ENCODE measurements at places on chromosomes 3 and 15.

DNA sequence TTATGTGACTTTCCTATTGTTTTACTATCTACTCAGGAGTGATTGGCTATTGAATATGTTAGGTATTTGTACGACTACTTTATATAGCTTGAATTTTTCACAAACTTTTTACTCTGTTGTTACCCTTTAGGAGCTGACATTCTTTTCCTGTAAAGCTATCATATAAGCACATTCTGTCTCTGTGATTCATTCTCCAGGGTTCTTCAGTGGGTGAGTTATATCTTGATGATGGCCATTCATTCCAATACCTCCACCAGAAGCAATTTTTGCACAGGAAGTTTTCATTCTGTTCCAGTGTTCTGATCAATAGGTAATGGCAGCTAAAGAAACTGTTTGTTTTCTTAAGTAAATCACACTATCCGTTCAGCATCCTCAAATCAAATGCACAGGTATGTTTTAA lies 10.1 kb upstream of the CAPN3 start:
- DNase-seq: no peak

DNA sequence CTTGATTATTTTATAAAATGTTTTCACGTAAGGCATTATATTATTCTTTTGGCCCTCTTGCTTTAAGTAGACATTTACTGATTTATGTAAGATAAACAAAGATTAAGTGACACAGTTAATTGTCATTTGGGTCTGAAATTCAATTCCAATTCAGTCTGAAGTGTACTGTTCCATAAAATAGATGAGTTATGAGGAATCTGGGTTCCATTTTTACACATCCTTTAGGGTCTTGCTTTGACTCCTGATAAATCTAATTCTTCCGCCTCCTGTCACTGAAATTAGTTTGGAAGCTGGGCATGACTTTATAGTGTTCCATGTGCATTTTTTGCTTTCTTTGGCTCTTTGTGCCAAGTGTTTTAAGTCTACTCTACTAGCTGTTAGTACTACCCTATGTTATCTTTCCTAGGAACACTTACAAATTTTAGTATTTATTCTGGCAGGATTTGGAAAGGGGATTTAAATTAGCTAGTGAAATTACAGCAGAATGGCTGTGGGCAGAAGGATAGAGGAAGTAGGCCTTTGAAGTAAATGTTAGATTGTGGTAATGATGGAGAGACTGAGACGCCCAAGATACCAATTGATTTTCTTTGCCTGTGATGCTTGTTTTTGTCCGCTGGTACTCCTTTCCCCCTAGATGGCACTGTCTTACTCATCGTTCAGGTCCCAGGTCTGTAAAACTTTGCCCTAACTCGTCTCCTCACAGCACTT lies 14.3 kb downstream of the ARL8B start:
- no peak for DNase-seq

DNA sequence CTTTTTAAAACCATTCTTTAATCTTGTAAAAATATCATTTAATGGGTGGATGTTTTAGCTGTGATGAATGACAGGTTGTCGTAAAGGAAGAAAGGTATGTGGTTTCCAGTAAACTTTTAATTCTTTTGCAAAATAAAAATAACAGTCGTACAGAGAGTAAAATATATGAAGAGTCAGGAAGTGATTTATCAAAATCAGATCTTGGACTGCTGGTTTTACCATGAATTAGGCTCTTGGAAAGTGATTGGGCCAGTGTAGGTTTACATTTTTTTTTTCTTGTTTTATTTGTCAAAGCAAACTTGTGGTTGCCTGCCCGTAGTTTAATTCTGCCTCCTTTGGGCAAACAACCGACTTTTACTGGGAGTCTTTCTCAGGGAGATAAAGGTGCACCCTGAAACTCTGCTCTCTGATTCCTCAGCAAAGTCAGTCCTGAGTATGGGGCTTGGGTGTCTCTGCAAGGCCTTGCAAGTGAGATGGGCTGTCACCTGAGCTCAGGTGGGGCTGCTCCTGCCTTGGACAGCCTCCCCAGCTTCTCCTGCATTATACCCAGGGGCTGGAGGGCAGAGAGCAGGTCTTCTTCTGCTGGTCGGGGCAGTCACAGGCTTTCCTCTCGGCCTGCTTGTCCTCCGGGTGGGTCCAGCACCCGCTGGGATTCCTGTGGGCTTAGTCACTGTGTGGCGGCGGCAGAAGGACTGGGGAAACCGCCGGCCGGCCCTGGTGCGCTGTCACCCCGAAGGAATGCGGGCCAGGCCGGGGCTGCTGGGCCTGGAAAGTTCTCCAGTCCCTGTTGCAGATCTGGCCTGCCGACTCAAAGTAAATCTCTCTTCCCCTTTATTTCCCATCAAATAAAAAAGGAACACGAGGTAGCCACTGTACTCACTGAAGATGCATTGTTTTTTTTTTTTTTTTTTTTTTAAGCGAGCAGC lies 79.0 kb downstream of the IGF1R start:
- peak; percentile 83 for DNase-seq

- DNase-seq: no peak
These were observed 186.8 kb downstream of the IL5RA start for GRCh38 chr3:2923390-2923789.

DNA sequence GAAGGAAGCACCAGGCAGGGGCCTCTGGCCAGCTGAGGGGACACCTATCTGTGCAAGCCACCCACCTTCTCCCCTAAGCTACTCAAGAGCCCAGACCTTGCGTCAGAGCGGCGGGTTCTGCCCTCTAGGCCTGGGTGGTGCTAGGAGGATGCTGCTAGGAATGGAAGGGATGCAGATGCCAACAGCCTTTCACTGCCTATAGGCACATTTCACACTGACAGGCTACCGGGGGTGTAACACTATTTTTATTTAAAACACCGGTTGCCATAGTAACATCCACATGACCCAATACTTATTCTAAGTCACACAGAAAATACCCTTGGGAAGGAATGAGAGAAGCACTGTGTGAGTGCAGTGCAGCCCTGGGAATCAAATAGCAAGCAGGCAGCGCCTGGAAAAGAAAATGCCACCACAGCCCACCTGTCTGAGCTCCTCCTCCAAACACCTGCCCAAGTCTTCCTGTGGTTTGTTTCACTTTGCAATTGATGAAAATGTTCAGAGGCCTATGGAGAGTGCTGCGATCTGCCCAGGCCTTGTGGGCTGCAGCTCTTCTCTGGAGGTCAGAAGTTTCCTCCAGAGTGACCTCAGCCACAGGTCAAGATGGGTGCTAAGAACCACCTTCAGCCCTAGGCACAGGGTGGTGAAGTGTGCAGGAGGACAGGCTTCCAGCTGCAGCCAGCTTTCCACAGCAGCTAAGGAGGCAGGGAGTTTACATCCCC lies 113.5 kb upstream of the TOPAZ1 start:
- DNase-seq: no peak

DNA sequence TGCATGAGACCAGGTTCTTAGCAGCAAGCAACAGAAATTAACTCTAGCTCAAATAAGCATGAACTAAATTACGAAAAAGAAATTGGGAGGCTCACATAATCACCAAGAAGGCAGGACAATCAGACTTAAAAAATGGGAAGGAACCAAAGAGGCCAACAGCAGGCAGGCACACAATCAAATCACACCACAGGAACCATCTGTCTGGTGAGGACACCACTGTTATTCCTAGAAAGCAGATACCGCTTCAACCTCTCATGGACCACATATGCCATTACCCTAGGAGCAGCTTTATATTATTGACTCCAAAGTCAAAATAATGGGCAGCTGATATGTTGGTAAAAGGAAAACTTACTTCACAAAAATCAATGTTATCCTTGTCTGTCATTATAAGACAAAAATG lies 51.6 kb downstream of the SUCLG2 start:
- DNase-seq: no peak

- DNase-seq: no peak
These were observed 47.7 kb upstream of the HES1 start for GRCh38 chr3:194087995-194088855.

DNA sequence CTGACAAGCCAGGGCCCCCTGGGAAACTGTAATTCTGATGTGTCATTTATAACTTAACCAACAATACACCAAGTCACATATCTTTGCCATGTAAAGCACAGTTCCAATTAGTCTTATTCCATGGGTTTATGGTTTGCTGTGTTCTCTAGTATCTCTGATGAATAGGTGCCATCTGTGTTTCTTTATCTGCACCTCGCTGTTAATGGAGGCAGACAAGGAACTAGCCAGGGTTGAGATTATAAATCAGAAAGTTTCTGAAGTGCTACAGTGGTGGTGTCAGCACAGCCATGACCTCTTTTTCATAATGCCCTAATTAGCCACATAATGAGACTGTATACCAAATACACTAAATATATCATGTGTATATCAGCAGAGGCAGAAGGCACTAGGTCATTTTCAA lies 866.4 kb downstream of the PLOD2 start:
- no peak for DNase-seq

- no peak for DNase-seq
These were observed 8.7 kb downstream of the CXCR6 start for GRCh38 chr3:45951946-45952345.

- peak; percentile 30 for DNase-seq
These were observed 109.9 kb downstream of the TBC1D5 start for GRCh38 chr3:17632401-17633100.

DNA sequence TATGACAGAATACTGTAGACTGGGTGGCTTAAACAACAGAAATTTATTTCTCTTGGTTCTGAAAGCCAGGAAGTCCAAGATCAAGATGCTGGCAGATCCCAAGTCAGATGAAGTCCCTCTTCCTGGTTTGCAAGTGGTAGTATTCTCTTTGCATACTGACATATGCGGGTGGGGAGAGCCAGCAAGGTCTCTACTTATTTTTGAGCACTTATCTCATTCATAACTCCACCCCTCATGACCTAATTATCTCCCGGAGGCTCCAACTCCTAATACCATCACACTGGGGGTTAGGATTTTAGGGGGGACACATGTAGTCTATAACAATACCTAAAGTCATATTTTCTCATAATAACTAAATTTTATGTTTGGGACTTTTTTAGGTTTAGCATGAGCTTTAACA lies 65.3 kb downstream of the BLM start:
- no peak for DNase-seq

- no peak for DNase-seq
These were observed 6.9 kb downstream of the SUCNR1 start for GRCh38 chr3:151880416-151880690.

- DNase-seq: no peak
These were observed 20.2 kb downstream of the INSYN1 start for GRCh38 chr15:73732930-73733329.

DNA sequence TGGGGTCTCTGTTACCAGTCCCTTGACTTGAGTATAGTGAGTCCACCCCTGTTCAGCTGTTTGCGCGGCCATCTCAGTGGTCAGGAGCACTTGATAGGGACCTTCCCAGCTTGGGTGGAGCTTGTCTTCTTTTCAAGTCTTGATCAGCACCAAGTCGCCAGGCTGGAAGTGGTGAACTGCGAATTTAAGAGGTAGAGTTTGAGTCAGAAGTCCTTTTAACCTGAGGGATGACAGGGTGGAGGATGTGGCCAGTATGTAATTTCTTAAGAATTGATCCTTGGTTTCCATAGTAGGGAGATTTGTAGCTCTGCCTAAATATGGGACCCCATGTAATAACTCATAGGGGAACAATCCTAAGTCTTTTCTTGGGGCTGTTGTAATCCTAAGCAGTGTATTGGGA lies 86.3 kb upstream of the XCR1 start:
- DNase-seq: no peak

- DNase-seq: no peak
These were observed 61.3 kb downstream of the LRRC3B start for GRCh38 chr3:26683902-26684301.

- DNase-seq: no peak
These were observed 289.2 kb upstream of the LYSMD4 start for GRCh38 chr15:100022391-100022790.

- no peak for DNase-seq
These were observed 107.5 kb upstream of the THBS1 start for GRCh38 chr15:39473298-39473947.

GRCh38 chr3:45988804-45989203 lies 6.8 kb downstream of the FYCO1 start:
- DNase-seq: no peak

- DNase-seq: no peak
These were observed 116.7 kb downstream of the NUP210 start for GRCh38 chr3:13303410-13303809.

GRCh38 chr3:72257738-72258137 lies 472.8 kb upstream of the PROK2 start:
- no peak for DNase-seq

GRCh38 chr3:83823095-83823494 lies 1135.7 kb upstream of the CADM2 start:
- DNase-seq: no peak

- no peak for DNase-seq
These were observed 10.4 kb upstream of the FMN1 start for GRCh38 chr15:33204926-33205325.

DNA sequence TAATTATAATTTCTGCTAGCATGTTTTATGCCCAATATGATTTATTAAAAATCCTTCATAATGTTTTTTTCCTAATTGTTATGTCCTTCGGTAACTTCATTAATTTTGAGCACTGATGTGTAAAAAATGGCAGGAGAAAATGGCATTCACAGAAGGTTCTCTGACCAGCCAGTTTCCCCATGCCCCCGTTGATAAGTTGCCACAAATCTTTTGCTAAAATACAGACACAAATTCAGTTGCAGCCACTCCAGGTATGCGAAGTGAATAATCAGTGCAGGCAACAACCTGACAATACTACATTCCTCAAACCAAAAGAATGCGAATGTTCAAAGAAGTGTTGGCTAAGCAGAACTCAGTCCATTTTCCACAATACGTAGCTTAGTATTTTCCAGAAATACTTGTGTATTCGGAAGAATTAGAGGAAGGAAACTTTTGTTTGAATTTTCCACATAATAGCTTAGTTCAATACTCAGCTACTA lies 32.7 kb downstream of the CHL1 start:
- DNase-seq: no peak

DNA sequence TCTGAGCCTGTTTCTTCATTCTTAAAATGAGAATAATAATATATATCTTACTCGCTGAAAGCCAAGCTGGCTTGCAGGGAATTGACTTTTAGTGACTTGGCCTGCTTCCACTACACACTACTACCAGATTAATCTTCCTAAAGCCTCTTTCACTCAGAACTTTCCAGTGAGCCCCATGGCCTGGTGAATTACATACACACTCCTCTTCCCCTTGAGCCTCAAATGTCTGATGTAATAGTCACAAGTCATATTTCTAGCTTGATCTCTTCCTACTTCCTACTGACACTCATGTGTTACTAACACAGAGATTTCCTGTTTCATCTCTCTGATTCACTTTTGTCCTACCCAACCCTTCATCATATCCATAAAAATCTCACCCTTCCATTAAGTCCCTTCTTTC lies 82.7 kb upstream of the SOX2 start:
- DNase-seq: no peak

GRCh38 chr3:114242947-114243346 lies 5.6 kb upstream of the ZNF80 start:
- no peak for DNase-seq
